ENCODE measurements at places on chromosomes 2 and 18.

DNA sequence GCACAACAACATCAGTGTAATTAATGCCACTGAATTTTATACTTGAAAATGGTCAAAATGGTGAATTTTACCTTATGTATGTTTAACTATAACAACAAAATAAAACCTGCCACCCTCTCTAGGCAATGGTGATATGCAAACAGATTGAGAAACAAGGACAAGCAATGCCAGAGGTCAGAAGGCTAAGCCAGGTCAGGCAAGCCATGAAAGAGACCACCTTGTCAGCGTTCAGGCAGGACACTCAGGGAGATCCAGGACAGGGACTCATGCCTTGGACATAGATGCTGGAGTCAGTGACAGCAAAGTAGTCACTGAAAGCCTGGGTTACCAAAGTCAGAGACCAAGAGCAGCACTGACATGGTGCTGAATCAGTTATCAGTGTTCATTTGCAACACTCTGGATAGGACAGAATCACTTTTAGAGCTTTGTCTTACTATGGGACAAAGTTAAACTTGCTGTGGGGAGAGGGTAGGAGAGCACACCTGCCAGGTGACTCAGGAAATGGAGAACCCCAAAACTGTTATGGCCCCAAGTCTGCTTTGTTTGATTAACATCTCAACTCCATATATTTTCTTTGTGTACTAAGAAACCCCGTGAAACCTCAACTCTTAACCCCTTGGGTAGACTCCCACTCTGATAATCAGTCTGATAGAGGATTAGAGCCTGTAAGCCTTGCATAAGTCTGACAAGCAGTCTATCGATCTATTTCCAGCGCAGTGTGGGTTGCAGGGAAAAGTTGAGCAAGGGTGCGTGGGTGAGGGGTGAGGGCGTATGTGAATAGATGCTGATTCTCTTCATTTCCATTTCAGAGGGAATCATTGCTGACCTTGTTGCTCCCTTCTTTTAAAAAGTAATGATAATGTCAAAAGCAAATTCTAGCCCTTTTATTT is 48.7 kb upstream of the ZNF385B start:
- DNase-seq = no peak

GRCh38 chr2:75808793-75809535 is 98.2 kb upstream of the GCFC2 start:
- DNase-seq = no peak

GRCh38 chr18:21242780-21243401 is 859 bp downstream of the GREB1L start:
- DNase-seq = no peak

- DNase-seq = no peak
Observed at GRCh38 chr2:121723316-121723715, 13.4 kb downstream of the NIFK start.

- DNase-seq = no peak
Observed at GRCh38 chr2:233090879-233091278, 30.7 kb downstream of the INPP5D start.

- no peak for DNase-seq
Observed at GRCh38 chr2:236752096-236752495, 182.5 kb downstream of the ACKR3 start.

GRCh38 chr2:232999354-232999753 is 13.7 kb downstream of the NGEF start:
- no peak for DNase-seq

DNA sequence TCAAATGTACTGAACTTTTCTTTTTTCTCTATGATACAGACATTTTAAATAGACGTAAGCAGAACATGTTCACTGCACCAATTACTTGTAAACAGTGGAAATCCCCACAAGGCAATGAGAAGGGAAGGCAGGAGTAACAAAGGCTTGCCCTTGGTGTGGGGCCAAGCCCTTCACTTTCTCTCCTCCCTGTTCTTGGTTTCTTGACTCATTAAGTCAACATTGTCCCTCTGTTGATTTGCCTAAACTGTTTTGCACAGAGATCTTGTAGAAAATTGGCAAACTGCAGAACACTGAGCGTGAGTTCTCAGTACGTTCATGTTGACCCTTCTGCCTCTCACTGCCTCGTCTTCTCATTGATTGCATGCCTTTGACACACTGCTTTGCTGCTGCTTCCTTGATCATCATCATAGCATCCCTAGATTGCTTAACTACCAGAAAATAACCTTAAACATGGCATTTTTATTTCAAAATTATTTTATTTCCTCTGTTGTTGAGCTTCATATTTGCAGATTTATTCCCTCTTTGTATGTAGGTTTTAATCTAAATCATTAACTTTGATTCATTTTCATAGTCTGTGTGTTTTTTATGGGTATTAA is 257.7 kb downstream of the PTGR3 start:
- DNase-seq = no peak

GRCh38 chr18:54880395-54881105 is 52.3 kb downstream of the RAB27B start:
- no peak for DNase-seq

- no peak for DNase-seq
Observed at GRCh38 chr18:28485918-28486317, 309.0 kb upstream of the CDH2 start.

DNA sequence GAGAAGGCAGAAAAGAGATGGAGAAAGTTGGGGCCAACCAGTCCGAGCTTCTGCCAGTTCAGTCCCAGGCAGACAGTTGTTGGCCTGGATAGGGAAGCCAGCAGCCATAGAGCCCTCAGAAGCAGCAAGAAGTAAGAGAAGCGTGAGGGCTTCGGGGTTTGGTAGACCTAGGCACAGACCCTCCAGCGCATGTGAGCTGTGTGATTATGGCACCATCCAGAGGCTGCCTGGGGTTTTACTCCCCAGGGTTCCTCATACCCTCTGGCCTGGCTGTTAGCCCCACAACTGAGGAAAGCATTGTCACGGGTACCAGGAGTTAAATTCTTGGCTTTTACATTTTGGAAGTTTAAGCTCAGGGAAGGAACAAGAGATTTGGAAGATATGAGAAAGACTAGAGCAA is 93.7 kb upstream of the RAB6C start:
- DNase-seq = no peak

DNA sequence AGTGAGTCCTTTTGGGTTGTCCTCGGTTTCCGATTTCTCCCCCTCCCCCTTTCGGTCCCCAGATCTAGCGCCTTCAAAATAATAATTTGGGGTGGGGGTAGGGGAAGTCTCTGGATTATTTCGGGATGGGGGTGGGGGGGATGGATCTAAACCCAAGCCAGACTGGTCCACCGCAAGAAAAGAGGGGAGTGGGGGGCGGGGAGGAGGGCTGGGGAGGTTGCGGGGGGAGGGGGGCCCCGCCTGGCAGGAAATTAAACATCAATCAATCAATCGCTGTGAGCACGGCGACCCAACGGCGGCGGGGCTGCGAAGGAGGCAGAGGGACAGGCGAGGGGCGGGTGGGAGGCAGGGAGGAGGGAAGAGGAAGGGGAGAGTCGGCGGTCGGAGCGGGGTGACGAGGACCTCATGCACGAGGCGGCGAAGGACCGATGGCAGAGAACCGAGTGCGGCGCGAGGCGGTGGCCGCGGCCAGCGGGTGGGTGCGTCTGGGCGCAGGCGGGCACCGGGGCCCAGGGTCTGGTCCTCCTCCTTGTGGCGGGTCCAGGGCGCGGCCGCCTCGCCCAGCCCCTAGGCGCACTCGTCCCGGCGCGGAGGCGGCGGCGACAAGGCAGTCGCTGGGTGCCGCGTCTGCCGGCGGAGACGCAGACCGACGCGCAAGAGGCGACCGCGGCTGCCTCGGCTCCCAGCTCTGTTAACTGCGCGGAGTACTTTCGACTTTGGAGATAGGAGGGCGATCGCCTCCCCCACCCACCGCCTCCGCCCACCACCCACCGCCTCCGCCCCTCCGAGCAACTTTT is 468 bp upstream of the SATB2 start:
- DNase-seq = no peak

- DNase-seq = no peak
Observed at GRCh38 chr18:63339920-63340484, 20.4 kb upstream of the BCL2 start.

DNA sequence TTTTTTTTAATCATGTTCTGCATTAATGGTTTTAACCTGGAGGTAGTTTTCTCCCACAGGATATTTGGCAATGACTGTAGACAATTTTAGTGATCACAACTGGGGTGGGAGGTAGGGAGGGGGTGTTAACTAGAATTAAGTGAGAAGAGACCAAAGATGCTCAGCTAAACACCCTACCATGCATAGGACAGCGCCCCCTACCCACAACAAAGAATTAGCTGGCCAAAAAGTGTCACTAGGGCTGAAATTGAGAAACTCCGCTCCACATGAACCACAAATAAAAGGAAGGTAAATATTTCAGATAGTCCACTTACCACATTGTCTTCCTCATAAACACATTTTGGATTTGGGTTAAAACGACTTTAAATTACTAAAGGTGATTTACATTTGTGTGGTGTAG is 942.6 kb downstream of the SUCLG1 start:
- DNase-seq = no peak

GRCh38 chr2:75709297-75709696 is 1.4 kb downstream of the GCFC2 start:
- DNase-seq = no peak

DNA sequence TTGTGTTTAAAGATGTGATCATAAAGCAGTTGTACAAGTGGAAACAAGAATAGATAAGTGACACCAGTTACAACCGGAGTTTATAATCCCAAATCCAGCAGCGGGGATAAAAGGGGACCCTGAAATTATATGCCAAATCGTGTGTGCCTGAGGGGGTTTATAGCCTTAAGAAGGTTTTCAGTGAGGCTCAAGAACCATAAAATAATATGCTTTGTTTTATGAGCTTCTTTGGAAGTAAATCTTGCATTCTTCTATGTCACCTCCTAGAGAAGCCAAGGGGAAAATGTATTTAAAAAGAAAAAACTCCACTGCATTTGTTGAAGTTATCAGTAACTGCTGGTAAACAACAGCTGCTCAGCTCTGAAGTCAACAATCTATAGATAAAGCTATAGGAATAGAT is 25.8 kb upstream of the MAP3K20 start:
- no peak for DNase-seq

DNA sequence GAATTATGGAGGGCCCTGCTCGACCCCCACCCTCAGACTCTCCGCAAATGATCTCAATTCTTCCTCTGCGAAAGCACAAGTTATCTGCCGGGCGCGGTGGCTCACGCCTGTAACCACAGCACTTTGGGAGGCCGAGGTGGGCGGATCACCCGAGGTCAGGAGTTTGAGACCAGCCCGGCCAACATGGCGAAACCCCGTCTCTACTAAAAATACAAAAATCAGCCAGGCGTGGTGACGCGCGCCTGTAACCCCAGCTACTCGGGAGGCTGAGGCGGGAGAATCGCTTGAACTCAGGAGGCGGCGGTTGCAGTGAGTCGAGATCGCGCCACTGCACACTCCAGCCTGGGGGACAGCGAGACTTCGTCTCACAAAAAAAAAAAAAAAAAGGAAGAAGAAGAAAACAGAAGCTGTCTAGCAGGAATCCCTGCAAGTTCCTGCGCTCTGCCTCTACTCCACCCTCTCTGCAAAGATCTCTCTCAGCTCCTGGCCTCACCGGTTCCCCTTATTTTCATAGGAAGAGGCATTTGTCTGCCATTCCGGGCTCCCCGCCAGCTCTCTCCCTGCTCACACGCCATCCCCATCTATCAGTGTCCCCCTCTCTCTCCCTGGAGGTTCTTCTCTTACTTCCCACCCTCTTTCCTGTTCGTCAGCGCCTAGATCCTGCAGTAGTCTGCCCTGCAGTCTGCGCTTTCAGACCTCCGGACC is 13.5 kb upstream of the COLEC12 start:
- no peak for DNase-seq

GRCh38 chr2:53347269-53347668 is 420.3 kb upstream of the CHAC2 start:
- DNase-seq = no peak

GRCh38 chr2:20015482-20016083 is 3.1 kb upstream of the MATN3 start:
- DNase-seq = no peak

DNA sequence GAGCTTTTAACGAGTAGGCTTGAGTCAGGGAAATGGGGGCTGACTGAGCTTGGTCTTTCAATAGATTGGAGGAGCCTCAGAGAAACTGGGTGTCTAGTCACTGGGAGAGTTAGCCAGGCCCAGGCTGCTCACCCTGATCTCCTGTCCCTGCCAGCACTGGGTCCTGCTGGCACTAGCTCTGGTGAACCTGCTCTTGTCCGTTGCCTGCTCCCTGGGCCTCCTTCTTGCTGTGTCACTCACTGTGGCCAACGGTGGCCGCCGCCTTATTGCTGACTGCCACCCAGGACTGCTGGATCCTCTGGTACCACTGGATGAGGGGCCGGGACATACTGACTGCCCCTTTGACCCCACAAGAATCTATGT is 720 bp downstream of the KRTCAP3 start:
- no peak for DNase-seq

DNA sequence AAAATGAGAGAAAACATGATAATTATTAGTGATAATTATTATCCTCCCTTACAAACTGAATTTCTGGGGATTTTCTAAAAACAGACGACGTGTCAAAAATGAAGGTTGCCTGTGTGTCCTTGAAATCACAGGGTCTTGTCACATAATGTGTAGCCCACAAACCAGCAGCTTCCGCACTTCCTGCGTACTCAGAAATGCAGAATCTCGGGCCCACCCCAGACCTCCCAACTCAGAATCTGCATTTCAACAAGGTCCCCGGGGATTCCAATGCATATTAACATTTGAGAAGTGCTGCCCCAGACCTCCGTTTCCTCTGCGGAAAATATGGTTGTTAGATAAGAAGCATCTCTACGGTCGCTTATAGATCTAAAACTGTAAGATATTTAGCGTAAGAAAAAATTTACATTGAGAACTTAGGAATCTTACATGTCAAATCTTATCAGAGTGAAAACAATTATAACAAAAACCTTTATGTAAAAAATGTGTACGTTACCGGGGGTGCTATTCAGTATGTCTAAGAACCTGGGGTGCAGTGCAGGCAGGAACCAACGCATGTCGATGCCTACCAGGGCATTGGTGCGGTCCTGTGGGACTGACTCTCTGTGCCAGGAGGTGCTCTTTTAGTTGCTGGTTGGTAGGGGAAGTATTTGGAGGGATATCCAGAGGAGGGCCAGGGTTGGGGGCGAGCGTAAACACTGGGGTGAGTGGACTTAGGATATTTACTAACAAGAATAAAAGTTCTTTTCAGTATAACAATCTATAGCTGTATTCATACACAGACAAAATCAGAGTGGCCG is 15.2 kb downstream of the CDKL4 start:
- DNase-seq = no peak

DNA sequence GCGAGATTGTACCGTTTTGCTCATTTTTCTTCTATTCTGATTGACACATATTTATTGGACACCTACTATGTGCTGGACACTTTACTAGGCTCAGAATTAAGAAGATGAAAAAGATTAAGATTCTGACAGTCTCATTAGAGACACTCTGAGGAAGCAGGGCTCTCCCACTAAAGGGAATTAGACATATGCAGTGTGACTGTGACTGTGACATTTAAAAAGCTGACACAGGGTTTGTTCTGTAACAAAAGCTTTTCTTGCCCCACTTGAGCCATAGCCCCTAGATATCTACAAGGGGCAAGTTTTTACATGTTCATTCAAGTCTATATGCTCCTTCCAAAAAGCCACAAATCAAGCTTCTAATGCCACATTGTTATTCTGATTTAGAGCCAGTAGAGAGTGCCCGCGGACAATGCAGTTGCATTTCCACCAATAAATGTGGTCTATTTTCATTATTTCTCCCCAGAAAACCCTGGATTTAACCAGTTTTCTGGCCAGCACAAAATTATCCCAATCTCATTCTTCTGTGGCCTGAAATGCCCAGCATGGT is 9.8 kb downstream of the ARHGAP25 start:
- DNase-seq = no peak

GRCh38 chr2:127173057-127173456 is 47.0 kb downstream of the CYP27C1 start:
- no peak for DNase-seq

Measured in NCI-H187 treated with DMSO at 0.1 percent for 48 hours (cell line).